ENCODE measurements at places on chromosomes 3 and 15. TPM values are rescaled to one million over a fixed set of nuclear protein-coding genes. Genes with fewer than 3 reads are reported as not detected.

Gene RTP3
- total RNA-seq: not detected

Gene NEK11
- 5.5 TPM for total RNA-seq

Gene ARHGEF26
- 1.5 TPM for total RNA-seq

Gene ASB14
- 0.66 TPM for total RNA-seq

Gene AGTR1
- 0.80 TPM for total RNA-seq

Gene SKOR1
- 0.73 TPM for total RNA-seq

Data from motor neuron (in vitro differentiated cells).